ENCODE measurements at places on chromosomes 5 and 9. TPM values are rescaled to one million over a fixed set of nuclear protein-coding genes. Genes with fewer than 3 reads are reported as not detected.

DNA sequence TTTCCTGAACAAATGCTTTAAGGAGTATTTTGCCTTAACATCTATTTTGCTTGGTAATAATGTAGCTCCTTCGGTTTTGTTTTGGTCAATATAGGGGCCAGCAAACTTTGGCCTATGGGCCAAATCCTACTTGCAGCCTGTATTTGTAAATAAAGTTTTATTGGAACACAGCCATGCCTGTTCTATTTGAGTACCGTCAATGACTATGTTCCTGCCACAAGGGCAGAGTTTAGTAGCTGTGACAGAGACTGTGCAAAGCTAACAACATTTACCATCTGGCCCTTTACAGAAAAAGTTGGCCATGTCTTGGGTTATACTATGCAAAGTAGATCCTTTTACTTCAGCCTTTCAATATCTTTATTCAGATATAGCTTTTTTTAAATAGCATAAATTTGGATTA lies 113.4 kb downstream of the NR3C1 start:
- no peak for DNase-seq

- no peak for DNase-seq
Observed at GRCh38 chr5:78518365-78519197, 130.0 kb downstream of the LHFPL2 start.

GRCh38 chr5:175663186-175664184 lies 5.6 kb downstream of the HRH2 start:
- no peak for DNase-seq

The BTNL3 gene
- total RNA-seq = not detected

The PITX1 gene
- 2.7 TPM for total RNA-seq

DNA sequence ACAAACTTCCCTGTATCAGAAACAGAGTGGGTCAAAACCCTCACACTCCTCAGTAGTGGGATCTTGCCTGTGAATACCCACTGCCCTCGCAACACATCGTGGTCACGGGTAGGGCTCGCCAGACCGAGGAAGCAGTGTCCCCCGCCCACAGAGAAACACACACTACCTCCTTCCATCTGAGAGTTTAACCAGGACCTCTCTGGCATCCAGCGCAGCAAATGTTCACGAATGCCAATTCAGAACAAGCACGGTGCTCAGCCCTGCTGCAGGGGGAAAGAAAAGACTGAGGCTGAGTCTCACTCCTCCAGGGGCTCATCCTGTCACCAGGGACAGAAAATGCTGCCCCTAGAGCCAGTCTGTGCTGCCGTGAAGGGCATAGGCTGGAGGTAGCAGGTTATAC lies 42.5 kb upstream of the SYNPO start:
- DNase-seq = no peak

The LIFR gene
- 215 TPM for total RNA-seq

GRCh38 chr5:131475541-131475941 lies 159.5 kb downstream of the RAPGEF6 start:
- no peak for DNase-seq

DNA sequence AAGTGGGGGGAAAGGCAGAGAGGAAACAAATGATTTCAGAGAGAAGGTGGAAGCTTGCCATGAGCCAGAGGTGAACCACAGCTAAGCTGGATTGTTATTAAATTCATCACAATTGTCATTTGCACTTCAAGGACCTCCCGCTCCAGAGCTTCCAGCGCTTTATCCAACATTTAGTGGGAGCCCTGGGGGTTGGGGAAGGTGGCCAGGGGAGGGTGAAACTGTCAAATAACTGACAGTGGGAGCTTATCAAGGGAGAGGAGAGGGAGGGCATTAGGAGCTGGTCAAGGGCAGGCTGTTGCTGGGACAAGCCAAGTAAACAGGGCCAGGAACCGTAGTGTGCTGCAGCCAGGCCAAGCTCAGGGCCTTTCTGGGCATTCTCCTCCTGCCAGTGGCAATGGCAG lies 71.5 kb downstream of the SIL1 start:
- DNase-seq = no peak

The DRD1 gene
- total RNA-seq = not detected

- DNase-seq = no peak
Observed at GRCh38 chr5:16565118-16565517, 51.7 kb downstream of the RETREG1 start.

- DNase-seq = no peak
Observed at GRCh38 chr5:178981381-178981780, 13.7 kb downstream of the GRM6 start.

- no peak for DNase-seq
Observed at GRCh38 chr9:135376511-135377265, 102.9 kb upstream of the PPP1R26 start.

The TPPP gene
- 5.5 TPM for total RNA-seq

The PPP1R26 gene
- 10.5 TPM for total RNA-seq

GRCh38 chr5:6804766-6805501 lies 91.7 kb downstream of the TENT4A start:
- DNase-seq = no peak

DNA sequence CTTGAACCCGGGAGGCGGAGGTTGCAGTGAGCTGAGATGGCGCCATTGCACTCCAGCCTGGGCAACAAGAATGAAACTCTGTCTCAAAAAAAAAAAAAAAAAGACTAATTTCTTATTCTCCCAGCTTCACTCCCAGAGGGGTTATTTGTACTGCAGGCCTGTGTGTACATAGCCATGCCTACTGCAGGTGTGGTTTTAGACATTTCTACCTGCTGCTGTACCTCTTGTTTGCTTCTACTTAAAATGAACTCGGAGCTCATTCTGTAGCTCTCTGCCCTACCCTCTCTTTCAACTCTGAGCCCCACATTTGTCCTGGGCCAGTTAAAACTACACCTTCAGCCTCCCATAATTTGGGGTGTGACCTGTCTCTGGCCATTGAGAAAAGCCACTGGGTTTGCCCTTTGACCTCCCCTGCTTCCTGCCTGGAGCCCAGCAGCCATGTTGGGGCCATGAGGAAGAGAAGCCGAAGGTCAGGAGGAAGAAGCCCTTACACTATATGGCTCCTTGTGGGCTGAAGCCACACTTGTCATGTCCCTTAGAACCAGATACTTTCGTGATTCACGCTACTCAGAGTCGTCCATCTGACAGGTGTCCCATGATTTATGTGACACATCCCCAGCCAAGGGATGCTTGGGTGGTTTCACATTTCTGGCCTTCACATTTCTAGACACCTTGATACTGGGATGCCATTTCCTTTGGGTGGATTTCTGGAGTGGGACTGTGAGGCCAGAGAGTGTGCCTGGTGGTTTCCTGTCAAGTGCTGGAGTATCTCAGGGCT lies 9.4 kb upstream of the CARD19 start:
- no peak for DNase-seq

The ADAMTS16 gene
- total RNA-seq = 1.5 TPM

Measured in tibial nerve (tissue), 4 donors.